ENCODE measurements at places on chromosomes 2 and 18. TPM values are rescaled to one million over a fixed set of nuclear protein-coding genes. Genes with fewer than 3 reads are reported as not detected.

TP53I3 gene
- total RNA-seq, result 0.17 TPM

MAL gene
- 127 TPM for total RNA-seq

VWA3B gene
- total RNA-seq, result not detected

LHCGR gene
- total RNA-seq, result not detected

STARD6 gene
- total RNA-seq, result not detected

ZEB2 gene
- total RNA-seq, result 49.5 TPM

SNED1 gene
- 72.1 TPM for total RNA-seq

CCDC74A gene
- total RNA-seq, result 2.3 TPM

MERTK gene
- 0.13 TPM for total RNA-seq

EN1 gene
- not detected for total RNA-seq

All from T-helper 17 cell (primary cell).